Hindlimb muscle (tissue), 1 donor: ENCODE measurements at places on chromosomes 11 and 22. TPM values are rescaled to one million over a fixed set of nuclear protein-coding genes. Genes with fewer than 3 reads are reported as not detected.

GRCh38 chr11:36254713-36255112, 34.5 kb downstream of the COMMD9 start:
- no peak for DNase-seq

- DNase-seq, result no peak
Observed at GRCh38 chr11:114269498-114269897, 26.7 kb upstream of the NNMT start.

DNA sequence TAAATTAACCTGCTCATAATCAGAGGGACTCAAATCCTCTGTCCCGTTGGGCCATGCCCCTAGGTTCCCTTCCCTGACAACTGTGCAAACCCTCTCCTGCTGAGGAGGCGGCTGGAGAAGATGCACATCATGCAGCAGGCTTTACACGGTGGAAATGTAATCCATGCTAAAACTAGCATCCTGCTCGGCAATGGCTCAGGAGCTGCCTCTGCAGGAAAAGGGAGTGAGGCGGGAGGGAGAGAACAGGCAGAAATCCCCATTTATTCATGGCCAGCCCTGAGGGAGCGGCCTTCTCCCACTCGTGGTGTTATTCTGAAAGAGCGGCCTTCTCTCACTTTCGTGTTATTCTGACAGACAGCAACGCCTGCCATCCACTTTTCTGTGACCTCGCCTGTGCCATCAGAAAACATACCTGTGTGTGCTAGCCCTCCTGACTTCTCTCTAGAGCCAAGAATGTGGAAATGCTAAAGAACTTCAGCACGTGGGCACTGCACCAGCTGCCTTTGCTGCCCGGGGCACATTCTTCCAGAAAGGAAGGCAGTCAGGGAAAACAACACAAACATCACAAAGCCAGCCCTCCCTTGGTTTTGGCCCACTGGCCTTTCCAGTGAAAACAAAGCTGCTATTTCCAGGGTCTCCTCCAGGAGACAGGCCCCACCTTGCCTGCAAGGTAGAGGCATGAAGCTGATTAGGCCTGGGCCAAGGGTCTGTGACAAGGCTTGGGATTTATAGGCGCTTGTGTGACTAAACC, 62.9 kb upstream of the BID start:
- no peak for DNase-seq

- no peak for DNase-seq
Observed at GRCh38 chr11:33334627-33335026, 77.4 kb downstream of the HIPK3 start.

GRCh38 chr11:65051398-65051858, 6.9 kb downstream of the NAALADL1 start:
- no peak for DNase-seq

- no peak for DNase-seq
Observed at GRCh38 chr11:22190827-22191463, 1.9 kb upstream of the ANO5 start.

- no peak for DNase-seq
Observed at GRCh38 chr11:70071996-70072395, 6.1 kb upstream of the ANO1 start.

- no peak for DNase-seq
Observed at GRCh38 chr22:23289851-23290724, 109.8 kb downstream of the BCR start.

DNA sequence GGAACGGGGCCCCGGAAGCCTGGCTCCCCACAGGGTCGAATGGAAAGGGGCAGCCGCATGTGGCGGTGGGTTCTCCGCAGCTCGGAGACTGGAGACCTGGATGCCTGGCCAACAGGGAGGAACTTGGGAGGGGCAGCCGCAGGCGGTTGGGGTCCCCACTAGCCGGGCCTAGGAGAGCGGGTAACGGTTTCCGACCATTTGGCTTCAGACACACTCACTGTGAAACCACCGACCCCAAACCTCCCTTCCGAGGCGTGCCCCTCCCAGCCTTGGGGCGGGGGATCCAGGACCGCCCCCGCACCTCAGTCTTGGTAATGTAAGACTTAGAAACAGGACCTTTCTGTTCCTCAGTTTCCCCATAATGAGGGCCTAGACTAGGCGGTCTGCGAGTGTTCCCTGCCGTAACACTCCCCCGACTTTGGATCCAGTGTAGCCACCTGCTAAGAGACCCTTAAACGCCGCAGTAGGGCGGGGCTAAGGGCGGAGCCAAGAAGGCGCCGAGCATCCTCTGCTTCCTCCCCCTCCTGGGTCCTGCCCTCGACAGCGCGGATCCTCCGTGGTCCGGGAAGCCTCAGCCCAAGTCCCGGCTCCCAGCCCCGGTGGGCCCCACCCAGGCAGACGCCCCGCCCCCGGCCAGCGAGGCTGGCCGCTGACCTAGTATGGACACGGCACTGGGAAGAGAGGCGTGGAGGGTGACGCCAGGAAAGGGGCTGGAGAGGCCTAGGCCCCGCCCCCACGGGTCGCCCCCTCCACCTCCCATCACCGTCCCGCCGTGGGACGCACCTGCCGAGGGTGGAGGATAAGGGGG, 1.8 kb upstream of the RASGRP2 start:
- peak; percentile 64 for DNase-seq

- no peak for DNase-seq
Observed at GRCh38 chr22:30574997-30575671, 669 bp upstream of the GAL3ST1 start.

The CBLIF gene
- polyA plus RNA-seq, result not detected

DNA sequence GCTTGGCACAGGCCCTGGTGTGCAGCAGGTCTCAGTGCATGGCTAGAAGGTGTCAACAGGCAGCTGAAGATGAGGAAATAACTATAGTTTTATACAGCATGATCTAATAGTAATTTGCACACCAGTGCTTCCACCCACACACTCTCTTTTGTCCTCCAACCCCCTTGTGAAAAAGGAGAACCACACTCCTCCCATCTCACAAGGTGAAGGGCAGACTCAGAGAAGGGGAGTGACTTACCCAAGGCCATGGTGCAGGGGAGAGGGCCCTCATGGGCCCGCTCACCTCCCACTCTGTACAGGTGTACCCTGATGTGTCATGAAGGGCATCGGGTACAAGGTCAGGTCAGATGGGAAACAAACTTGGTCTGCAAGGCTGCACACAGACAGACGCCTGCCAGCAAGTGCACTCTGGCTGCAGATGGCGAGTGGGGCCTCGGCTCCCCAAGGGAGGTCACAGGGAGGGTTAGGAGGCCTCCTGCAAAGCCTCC, 53.4 kb downstream of the DGCR2 start:
- DNase-seq, result no peak

DNA sequence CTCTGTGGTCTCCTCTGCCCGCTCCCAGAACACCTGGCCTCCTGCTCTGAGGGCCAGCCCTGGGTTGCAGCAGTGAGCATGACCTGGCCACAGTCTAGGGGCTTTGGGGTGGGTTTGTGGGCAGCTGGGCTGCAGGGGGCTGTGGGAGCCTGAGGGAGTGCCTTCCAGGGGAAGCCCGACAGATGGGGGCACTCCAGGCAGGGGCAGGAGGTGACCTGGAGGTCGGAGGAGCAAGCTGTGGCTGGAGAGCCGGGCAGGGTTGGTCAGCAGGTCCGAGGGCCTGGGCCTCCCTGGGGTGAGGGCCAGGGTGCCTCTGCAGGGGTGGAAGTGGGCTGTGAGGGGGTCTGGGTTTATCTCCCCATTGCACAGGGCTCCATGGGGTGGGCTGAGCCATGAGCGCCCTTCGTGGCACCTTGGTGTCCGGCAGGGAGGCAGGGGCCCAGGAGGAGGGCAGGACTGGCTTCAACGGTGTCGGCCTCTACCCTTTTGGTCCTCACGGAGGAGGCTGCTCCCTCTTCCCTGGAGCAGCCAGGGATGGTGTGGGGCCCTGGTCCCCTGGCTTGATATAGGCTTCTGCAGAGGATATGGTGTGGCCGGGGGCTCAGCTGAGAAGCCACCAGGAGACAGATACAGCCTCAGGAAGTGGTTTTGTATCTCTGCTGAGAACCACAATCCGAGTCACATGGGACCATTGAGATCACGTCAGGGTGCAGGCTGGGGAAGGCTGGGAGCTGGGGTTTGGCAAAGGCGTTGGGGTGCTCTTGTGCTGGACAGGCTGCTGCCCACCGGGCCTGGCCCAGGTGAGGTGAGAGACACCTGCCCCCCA, 22.3 kb downstream of the KCNQ1 start:
- DNase-seq, result no peak

- DNase-seq, result no peak
Observed at GRCh38 chr22:19197997-19198865, 19.7 kb upstream of the SLC25A1 start.

The MEI1 gene
- polyA plus RNA-seq, result 1.1 TPM

The BTG4 gene
- polyA plus RNA-seq, result not detected

- no peak for DNase-seq
Observed at GRCh38 chr22:23269441-23270211, 89.3 kb downstream of the BCR start.

The TEX12 gene
- 0.23 TPM for polyA plus RNA-seq

The MGAT3 gene
- polyA plus RNA-seq, result 4.1 TPM

GRCh38 chr11:123799438-123799837, 6.7 kb downstream of the OR6M1 start:
- peak; percentile 46 for DNase-seq

DNA sequence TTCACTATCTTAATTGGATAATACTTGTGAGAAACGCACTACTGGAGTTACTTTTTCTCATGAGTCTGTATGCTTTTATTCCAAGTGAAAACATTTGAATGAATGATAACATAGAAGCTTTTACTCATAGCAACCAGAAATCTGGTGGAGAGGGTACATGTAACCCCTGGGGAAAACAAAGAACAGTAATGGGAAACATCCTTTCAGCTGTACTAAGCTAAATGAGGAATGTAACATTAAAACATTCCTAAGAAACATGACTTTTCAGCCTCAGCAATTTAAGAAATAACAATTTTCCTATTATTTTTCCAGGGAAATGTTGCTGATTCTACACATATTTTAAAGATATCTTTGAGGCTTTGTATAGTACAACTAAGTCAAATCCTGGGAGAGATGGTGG, 97.2 kb upstream of the CEP126 start:
- DNase-seq, result peak; percentile 24

The UPK2 gene
- 1.2 TPM for polyA plus RNA-seq

The CEP126 gene
- 2.8 TPM for polyA plus RNA-seq

The MUC2 gene
- 0.05 TPM for polyA plus RNA-seq
